ENCODE measurements at places on chromosomes 3 and 15.

GRCh38 chr3:50515565-50516439 is 12.4 kb upstream of the CACNA2D2 start:
- DNase-seq, result no peak

DNA sequence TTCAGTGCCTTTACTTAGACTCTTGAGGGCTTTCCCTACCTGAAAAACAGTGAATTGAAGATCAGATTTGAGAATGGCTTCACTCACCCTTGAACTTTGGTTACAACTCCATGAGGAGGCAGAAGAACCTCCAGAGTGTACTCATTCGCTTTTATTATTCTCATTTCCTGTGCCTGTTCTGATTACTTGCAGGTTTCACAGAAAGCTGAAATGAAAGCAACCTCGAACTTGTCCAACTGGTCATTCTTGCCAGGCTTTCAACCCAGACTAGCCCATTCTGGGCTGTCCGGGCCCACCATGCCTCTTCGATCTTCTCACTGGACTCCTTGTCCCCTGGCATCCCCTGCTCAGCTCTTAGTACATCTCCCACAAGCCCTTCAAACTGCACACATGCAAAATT is 20.2 kb upstream of the THUMPD3 start:
- no peak for DNase-seq

DNA sequence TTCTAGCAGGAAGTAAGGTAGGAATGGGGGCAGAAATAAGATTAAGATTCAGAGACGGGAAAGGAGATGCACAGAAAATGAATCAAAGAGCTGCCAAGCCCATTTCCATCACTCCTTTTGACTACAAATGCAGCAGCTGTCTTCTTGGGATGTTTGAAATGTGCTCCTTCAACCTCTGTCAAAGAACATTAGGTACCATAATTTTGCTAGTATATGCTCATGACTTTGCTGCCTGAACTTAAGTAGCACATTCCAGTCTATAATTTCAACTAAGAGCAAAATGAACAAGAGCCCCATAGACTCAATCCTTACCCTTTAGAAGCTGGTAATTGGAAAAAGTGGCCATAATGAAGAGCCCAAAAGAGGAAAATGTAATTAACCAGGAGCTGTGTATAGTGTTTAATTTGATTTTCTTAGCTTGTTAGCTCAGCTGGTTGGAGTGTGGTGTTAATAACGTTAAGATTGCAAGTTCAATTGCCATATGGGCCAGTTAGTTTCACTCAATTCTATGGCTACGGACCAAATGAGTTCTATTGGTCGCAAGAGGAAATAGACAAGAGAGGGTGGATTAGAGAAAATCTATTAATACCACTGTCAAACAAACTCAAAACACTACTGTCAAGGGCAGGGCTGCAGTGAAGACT is 349.9 kb downstream of the ZBBX start:
- DNase-seq, result no peak

- DNase-seq, result no peak
These were observed 18.2 kb downstream of the ATP1B3 start for GRCh38 chr3:141894524-141895176.

GRCh38 chr15:26294059-26294689 is 431.0 kb upstream of the ATP10A start:
- DNase-seq, result no peak

DNA sequence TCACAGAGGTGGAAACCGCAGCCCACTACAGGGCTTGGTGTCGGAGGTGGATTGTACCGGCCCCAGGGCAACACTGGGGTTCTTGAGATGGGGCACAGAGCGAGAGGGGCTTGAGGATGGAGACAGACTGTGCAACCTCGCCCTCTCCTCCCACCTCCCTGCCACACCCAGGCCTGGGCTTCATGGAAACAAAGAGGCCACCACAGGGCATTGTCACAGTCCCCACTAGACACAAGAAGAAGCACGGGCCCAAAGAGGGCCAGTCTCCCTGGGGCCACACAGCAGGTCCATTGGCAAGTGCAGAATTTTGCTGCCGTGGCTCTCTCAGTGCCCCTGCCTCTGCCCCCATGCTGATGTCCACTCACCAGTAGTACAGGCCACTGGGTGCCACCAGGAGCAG is 4.1 kb upstream of the CALML4 start:
- DNase-seq, result no peak

DNA sequence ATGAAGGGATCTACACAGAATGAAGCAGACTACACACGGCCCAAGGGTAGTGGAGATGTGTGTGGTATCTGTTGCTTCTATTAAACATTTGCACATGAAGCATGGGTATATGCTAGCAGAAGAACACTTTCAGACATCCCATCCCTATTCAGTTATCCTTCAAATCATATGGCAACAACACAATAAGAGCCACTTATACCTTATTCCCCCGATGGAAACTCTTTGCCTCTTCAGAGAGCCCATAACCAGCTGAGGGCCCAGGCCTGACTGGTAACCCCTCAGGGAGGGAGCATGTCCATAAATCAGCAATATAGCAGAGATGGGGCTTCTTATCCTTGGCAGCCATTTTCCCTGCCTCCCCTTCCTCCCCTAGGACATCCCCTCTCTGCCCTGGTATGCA is 210.6 kb downstream of the FHIT start:
- no peak for DNase-seq

DNA sequence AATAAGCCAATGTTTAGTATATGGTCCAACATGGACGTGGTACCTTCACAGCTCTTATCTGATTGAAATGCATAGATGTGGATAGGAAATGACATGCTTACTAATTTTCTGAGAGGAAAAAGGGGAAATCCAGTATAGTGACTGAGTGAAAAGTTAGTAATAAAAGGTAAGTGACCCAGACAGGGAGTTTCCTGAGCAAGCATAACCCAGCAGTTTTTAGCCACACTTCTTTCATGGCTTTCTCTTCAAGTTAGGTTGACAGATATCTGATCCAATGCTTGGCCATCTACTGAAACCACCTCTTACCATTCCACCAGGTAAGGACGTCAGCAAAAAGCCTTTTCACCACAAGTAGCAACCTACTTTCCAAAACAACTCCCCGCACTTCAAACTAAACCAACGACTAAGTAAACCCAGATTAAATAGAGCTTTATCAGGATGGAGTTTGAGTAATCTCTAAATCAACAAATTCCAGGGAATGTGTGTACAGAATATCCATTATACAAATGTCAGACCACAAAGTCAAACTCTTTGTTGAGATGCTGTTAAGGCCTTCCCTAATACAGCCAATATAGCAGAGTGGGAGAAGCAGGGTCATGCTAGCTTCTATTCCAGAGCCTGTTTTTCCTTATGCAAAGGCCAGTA is 329.7 kb downstream of the RORA start:
- DNase-seq, result no peak

DNA sequence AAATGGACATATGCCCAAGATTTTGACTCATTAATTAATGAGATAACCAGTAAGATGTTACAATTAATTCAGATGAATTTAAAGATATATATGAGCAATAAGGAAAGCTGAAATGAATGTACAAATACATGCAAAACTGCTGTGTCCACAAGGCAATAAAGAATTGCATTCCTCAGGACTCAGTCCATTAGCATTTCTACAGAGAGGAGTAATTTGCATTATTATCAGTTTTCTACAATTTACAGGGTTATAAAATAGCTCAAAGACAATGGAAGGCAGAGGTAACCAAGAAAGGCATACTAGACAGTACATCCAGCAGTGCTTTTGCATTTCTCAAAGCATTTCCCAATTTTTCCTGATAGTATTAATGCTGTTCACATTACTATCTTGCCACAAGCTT is 377.1 kb upstream of the GOLIM4 start:
- no peak for DNase-seq

- no peak for DNase-seq
These were observed 326.1 kb upstream of the ROPN1 start for GRCh38 chr3:124318014-124318413.

GRCh38 chr15:73325191-73325861 is 43.4 kb downstream of the HCN4 start:
- DNase-seq, result no peak

DNA sequence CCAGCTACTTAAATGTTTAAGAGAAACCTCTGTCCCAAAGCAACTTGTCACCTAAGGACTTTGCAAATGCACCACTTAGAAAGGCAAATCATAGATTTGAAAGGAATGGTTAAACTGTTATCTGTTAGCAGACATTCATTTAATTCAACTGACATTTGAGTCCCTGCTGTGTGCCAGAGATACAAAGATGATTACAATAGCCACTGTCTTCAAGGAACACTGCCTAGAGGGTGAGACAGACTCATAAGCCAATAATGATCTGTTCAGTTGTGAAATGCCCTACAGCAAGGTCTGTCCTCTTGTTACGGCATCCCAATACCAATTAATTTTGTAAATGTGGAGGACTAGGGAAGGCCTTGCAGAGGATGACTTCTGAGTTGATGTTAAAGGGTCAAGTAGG is 113.1 kb downstream of the ATG7 start:
- no peak for DNase-seq

GRCh38 chr3:150876611-150877265 is 28.5 kb downstream of the MINDY4B start:
- DNase-seq, result no peak

DNA sequence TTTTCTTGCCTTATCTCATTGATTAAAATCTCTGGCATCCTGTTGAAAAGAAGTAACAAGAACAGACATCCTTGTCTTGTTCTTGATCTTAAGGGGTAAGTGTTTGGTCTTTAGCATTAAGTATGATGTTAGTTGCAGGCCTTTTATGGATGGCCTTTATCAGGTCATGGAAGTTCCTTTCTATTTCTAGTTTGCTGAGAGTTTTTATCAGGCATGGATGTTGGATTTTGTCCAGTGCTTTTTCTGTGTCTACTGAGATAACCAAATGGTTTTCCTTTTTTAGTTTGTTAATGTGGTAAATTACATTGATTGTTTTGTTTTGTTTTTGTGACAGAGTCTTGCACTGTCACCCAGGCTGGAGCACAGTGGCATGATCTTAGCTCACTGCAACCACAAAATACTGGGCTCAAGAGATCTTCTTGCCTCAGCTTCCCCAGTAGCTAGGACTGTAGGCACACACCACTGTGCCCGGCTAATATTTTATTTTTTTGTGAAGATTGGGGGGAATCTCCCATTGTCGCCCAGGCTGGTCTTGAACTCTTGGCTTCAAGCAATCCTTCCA is 26.3 kb downstream of the MRAS start:
- DNase-seq, result no peak

- DNase-seq, result no peak
These were observed 46.9 kb downstream of the NFKBIZ start for GRCh38 chr3:101896083-101896757.

DNA sequence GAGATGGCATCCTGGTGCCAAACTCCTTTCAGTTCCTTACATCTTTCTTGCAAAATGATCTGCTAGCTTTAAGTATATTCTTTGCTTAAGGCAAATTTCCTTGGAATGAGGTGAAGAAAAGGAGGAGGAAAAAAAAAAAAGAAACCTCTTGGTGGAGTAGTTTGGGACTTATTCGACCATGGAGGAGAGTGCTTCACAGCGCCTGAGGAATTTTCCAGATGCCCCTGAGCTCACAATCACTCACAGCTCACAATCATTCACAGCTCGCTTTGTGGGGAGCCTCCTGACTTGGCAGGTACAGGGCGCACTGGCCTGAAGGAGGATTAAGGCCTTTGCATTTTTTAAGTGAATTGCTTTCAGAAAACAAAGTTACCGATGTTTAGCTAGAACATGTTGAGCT is 53.9 kb downstream of the BOC start:
- no peak for DNase-seq

DNA sequence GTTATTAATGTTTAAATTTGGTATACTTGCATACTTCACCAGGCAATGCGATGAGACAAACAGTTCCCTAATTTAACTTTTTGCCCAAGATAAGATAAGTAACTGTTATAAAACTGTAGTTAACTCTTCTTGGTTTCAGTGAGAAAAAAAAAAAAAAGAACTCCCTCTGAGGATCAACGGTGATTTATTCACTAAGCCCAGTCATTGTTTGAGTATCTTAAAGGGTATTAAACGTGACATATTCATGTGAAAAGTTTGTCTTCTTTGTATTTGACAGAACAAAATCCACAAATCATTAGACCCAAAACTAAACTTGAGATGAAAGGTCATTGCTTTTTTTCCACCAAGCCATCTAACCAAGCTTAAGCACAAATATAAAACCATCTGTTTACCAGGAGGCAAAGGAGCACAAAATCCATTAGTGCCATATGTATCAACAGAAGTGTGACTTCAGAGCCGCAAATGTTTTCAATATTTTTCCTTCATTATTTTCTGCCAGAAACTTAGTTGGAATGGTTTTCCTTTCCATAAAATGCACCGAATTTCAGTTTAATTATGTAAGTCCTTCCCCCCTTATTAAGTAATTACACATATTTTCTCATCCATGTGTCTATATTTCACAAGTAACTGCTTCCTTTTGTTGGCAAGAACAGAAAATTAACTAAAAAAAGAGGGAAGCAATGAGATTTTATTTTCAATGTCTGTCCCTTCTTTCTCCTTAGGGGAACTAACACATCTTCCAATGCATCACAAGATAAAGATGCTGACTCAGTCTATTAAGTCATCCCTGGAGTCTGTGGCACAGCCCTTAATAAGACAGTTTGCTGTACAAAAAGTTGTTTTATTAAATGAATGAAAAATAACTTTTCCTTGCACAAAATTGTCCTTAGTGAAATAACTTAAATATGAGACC is 92.2 kb upstream of the RAP2B start:
- no peak for DNase-seq

- DNase-seq, result peak; percentile 77
These were observed 54.2 kb downstream of the CCDC54 start for GRCh38 chr3:107431246-107432012.

- DNase-seq, result no peak
These were observed 787 bp downstream of the TRPM1 start for GRCh38 chr15:31100738-31101137.

GRCh38 chr15:89345248-89345647 is 10.6 kb upstream of the POLG start:
- DNase-seq, result no peak

DNA sequence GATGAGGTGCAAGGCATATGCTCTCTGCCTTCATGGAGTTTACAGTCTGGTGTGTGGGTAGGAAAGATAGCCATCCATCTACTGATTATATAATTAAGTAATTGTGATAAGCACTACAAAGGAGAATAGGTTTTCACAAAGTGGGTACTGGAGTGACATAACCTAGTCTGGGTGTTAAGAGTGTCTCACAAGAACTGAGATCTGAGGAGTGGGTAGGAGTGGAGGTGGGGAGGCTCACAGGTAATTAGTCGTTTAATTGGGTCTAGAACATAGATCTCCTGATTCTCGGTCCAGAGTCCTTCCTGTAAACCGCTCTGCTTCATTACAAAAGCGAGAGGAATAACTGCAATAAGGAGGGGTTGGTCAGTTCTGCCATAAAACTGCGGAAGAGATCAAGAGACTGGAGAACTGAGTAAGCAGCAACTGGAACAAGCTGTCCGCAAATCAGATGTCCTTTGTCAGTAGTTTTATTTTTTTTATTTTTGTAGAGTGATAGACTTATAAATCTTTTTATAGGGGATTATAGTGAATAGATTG is 2.2 kb downstream of the NEO1 start:
- DNase-seq, result no peak
